ENCODE measurements at places on chromosomes 6 and 20. TPM values are rescaled to one million over a fixed set of nuclear protein-coding genes. Genes with fewer than 3 reads are reported as not detected.

The L3MBTL1 gene
- 13.8 TPM for total RNA-seq

DNA sequence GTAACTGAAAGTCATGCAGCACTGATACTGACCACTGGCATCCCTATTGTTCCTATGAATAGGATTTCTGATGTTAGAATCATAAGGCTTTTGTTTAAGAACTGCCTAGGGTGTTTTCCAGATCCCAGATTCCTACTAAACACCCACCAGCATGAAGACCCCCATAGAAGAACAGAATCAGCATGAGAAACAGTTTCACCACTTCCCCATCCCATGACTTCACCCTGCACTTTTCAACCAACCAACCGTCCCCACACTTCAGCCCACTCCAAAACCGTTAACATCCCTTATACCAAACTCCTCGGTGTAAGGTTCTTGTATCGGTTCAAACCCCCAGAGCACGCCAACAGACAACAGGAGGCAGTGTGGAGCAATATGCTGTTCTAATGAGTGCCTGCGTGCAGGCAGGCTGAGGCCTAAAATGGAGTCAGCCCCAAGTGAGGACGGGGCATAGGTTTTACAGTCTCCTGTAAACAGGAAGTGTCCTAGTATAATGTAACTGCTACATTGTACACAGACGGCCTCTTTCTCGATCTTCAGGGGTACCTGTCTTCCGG is 11.4 kb upstream of the SSTR4 start:
- DNase-seq = no peak

The FAM229B gene
- 3.1 TPM for total RNA-seq

DNA sequence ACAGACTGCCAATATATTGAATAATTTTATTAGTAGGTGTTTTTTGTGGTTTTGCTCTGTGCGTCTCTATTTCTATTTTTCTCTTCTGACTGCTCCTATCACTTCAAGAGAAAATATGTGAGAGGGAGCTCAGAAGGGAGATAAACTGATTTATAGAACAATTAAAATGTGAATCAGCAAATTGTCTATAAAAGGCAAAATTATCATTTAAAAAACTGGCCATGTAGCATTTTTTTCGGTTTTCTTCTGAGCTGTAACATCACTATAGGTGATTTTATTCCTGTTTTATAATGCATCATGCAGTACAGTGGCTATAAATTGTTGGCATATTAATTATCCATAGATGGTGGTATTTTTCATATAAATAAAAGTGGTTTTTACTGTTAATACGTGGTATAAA is 416.5 kb downstream of the DOK5 start:
- no peak for DNase-seq

- DNase-seq = no peak
Observed at GRCh38 chr6:148999501-148999900, 252.7 kb downstream of the UST start.

The PTPRT gene
- total RNA-seq = not detected

DNA sequence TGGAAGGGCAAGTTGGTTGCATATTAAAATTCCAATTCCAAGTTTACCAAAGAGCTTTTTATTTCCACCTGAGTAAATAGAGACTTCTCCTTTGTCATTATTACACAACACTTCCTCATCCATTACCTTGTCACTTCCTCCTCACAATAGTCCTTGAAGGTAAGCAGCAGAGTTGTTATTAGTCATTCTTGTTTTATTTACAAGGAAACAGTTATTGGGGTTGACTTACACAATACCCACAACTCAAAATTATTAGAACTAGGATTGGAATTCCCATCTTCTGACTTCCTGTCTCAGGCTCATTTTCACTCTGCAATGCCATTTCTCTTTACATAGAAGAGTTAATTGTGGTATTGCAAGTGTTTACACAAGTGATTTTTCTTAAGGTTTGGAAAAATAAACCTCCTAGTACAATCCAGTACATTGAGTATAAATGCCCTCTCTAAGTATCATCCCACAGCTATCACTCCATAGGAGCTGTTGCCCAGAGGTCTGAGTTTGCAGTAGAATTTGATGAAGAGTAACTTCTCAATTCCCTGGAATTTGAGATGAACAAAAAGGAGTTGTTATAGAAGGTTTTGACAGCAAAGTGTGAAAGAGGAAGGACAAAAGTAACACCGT is 28.9 kb upstream of the MTRF1L start:
- DNase-seq = no peak

- no peak for DNase-seq
Observed at GRCh38 chr20:10172998-10173655, 45.5 kb upstream of the SNAP25 start.

- no peak for DNase-seq
Observed at GRCh38 chr6:56399250-56399671, 151.9 kb upstream of the COL21A1 start.

GRCh38 chr6:136846046-136846445 is 23.7 kb downstream of the PEX7 start:
- DNase-seq = no peak

The ENPP3 gene
- total RNA-seq = 16.3 TPM

The MRS2 gene
- total RNA-seq = 30.5 TPM

- DNase-seq = no peak
Observed at GRCh38 chr6:5639193-5639592, 367.5 kb downstream of the NRN1 start.

GRCh38 chr6:90829311-90829710 is 242.4 kb upstream of the MAP3K7 start:
- no peak for DNase-seq

The DNMT3B gene
- 3.4 TPM for total RNA-seq

The CTCFL gene
- total RNA-seq = not detected

GRCh38 chr20:32477594-32478512 is 107.3 kb downstream of the NOL4L start:
- no peak for DNase-seq

All from activated T-helper 2 cell treated with anti-CD3 and anti-CD28 coated beads, Interferon-gamma antibody, Interleukin-2, Interleukin-4, amounts not matched to agents 10 μg/mL and 5 μg/mL and 100 μg/mL, durations not matched to agents 14 hours and 24 hours and 36 hours (primary cell).